ENCODE measurements at places on chromosomes 1 and 21.

- no peak for DNase-seq
Measured at GRCh38 chr1:187517546-187517945, 688.8 kb downstream of the PLA2G4A start.

- no peak for DNase-seq
Measured at GRCh38 chr1:183845681-183846080, 40.8 kb downstream of the RGL1 start.

DNA sequence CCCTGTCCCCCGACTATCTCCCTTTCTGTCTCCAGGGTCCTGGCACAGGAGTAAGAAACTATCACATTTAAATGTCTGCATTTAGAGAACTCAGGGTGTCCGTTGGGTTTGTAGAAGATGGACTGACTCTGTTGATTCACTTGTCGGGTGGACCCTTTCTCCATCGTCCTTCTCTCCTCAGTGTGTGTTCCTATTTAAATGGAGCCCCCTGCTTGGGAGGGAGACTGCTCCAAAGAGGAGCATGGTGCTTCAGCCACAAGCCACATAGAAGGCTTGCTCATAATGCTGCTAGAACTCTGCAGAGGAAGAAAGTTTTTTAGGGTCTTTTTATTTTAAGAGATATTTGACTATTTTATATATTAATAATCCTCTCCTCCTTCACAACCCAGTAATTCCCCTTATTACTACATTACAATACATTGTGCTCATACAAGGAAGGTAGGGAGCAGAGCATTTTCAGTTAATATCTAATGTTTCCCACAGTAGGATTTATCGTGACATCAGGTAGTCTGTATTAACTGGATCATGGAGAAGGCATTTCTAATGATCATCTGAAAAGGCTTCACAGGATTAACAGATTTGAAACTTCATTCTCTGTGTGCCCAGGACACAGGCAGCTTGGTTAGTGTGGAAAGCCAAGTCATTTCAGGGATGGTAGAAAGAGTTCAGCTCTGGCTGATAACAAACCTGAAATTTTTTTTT is 13.8 kb downstream of the FGGY start:
- DNase-seq = no peak

DNA sequence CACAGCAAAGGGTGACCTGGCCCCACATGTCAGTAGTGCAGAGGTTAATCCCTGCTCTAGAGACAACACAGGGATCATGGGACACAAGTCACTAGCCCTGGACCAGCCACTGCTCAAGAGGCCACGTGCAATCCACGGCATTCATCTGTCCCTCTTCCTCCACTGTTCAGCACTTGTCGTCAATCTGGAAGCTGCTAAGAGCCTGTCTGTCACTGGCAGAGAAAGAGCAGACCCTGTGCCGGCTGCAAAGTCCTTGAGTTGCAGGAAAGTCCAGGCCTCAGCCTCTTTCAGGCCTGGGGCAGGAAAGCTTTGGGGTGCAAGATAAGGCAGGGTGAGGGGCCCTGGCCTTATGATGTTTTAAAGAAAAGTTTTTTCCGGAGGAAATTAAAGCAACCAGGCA is 16.7 kb downstream of the CELA2B start:
- no peak for DNase-seq

- no peak for DNase-seq
Measured at GRCh38 chr1:13549521-13549920, 34.1 kb upstream of the PDPN start.

DNA sequence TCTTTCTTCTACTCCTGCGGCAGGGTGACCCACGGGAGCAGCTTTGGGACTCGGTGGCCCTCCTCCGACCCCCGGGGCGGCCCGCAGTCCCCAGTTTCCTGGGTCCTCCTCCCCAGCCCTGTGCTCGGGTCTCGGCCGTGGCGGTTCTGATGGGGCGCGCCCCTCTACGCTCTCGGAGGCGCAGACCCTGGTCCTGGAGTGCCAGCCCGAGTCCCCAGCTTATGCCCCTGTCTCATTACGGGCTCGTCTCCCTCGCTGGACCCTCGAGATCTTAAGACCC is 430 bp downstream of the BTG2 start:
- no peak for DNase-seq

DNA sequence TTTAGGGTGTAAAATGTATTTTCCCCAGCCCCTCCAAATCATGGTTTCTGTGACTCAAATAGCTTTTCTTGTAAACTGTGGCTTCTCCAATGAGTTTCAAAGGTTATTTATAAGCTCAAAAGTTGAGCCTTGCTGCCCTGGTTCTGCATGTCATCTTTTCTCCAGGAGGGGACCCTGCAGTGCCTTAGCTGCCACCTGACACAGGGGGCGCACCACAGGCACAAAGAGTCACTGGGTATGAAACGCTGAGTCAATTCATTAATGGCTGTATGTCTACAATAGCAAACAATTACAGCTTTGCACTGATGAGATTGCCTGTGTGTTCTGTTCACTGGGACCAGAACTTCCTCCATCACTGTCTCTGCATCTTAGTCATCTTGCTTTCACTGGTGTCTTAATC is 100.8 kb downstream of the PCP4 start:
- no peak for DNase-seq

DNA sequence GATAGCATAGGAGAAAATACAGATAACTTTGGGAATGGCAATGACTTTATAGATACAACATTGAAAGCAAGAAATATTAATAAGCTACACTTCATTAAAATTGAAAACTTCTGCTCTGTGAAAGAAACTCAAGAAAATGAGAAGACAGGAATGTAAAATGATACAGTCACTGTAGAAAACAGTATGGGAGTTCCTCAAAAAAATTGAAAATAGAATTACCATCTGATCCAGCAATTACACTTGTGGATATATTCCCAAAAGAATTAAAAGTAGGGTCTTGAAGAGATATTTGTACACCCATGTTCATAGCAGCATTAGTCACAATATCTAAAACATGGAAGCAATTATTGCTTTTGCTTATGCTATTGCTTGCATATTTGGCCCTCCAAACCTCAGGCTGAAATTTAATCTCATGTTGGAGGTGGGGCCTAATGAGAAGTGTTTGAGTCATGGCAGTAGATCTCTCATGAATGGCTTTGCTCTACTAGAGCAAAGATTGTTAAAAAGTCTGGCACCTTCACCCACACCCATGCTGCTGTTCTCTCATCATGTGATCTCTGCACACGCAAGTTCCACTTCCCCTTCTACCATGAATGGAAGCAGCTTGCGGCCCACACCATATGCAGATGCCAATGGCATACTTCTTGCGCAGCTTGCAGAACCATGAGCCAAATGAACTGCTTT is 15.3 kb upstream of the AHCYL1 start:
- no peak for DNase-seq

DNA sequence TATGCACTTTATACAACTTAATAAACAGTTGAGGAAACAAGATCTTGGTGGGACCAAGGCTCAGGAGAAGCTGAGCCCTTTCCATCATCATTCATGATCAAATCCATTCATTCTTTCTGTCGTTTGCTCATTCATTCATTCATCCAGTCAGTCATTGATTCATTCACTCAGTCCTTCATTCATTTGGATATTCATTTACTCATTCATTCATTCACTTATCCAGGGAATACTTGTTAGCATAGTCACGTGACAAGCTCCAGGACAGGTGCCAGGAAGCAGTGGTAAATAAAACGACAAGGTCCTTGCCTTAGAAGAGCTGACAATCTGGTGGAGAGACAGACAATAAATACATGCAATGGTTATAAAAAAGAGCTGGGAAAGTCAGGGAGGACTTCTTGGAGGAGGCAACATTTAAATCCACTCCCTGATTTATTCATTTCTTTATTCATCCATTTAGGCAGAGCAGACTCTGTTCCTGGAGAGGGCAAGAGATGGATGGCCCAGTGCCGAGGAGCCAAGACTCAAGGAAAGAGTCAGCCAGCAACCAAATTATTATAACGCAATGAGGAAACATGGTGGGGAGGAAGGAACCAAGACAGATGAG is 74.1 kb upstream of the CASZ1 start:
- no peak for DNase-seq

GRCh38 chr1:208241512-208241911 is 2.7 kb downstream of the PLXNA2 start:
- no peak for DNase-seq

- DNase-seq = no peak
Measured at GRCh38 chr1:231313661-231314060, 24.0 kb downstream of the EXOC8 start.

DNA sequence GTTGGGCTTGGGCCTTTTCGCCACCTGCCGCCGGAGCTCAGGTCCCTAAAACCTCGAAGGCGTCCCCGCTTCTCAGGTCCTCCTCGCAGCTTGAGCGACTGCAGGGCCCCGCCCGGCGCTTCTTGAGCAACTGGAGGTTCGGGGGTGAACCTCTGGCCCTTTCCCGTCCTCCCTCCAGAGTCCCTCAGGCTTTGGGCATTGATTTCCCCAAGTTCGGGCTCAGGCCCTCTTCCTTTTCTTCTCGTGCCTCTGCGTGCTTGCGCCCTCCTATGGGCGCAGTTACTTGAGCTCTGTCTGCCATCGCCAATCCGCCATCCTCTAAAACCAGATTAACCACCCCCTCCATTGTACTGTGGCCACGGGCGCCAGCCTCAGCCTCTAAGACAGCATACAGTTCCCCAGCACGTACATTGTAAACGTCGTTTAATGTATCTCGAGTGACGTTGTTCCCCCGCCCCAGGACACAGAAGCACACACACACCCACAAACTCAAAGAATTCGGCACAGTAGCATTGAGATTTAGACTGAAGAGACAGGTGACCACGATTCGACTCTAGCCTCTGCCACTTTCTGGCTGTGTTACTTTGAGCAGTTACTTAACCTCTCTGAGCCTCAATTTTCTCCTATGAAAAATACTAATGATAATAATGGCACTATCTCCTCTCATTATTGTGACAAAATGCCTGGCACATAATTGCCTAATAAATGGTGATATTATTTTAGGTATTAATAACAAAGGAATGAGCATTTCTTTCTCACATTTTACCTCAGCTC is 22.6 kb downstream of the BTG2 start:
- DNase-seq = peak; percentile 63

- no peak for DNase-seq
Measured at GRCh38 chr1:157678721-157679120, 21.8 kb downstream of the FCRL3 start.

DNA sequence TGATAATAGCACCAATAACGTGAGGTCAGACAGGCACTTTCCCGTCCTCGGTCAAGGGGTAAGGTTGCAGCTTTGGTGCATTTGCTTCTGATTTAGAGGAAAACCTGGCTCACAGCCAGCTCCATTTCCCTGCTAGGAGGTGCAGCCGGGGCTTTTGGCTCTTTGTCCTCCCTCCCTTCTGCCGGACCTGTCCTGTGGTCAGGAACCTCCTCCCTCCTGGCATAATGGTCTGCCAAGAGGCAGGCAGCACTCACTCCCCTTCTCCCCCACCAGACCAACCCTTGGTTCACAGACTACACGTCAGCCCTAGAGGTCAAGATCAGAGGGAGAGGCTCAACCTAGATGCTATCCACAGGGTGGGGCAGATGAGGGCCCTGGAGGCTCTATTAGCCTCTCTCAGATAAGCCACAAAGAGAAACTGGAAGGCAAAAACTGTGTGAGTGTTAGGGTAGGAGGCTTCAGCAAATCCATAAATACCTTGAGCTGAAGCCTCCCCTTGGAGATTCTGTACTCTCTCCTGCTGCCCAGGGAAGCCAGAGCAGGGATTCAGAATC is 64.8 kb downstream of the PLXNA2 start:
- no peak for DNase-seq

DNA sequence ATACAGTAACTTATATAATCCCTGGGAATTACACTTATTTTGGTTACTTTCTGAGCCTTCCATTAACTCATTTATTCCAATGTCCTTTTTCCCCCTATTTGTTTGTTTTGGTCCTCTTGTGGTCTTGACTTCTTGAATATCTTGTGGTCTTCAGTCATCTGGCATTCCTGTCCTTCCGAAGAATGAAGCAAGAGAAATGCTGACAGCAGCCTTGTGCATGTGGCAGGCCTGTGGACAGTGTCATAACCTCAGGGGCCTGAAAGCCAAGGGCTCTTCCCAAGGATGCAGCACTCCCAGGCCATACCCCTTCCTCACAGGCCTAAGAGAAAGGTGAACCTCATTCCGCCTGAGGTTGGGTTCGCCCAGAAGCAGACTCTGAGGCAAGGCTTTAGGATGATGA is 470.2 kb downstream of the DISC1 start:
- no peak for DNase-seq

DNA sequence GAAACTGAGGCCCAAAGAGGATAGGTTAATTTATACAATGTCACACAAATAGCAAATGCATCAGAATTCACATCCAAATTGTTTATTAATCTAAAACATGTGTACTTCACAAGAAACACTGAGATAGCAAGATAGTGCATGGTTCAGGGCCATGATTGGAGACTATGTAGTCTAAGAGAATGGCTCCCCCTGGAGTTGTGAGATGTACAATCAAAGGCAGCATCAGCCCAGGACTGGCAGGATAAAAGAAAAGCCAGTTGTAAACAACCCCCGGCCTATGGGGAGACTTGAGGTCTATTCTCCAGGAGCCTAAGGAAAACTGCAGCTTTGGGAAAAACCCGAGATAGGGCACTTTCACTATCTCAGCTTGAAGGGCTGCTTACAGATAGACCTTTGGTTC is 511.0 kb downstream of the OMA1 start:
- no peak for DNase-seq

- DNase-seq = no peak
Measured at GRCh38 chr1:197788741-197789739, 13.8 kb upstream of the DENND1B start.

GRCh38 chr21:42233067-42233961 is 14.4 kb downstream of the ABCG1 start:
- DNase-seq = peak; percentile 79

GRCh38 chr1:163263818-163264655 is 57.7 kb upstream of the NUF2 start:
- DNase-seq = no peak

- DNase-seq = no peak
Measured at GRCh38 chr1:179588425-179589024, 3.1 kb upstream of the TDRD5 start.

- DNase-seq = no peak
Measured at GRCh38 chr1:160359559-160360226, 7.2 kb upstream of the NHLH1 start.

- DNase-seq = no peak
Measured at GRCh38 chr1:208868554-208868953, 624.4 kb upstream of the PLXNA2 start.
